ENCODE measurements at places on chromosomes 6 and 20. TPM values are rescaled to one million over a fixed set of nuclear protein-coding genes. Genes with fewer than 3 reads are reported as not detected.
A peak's percentile ranks its signal among the peaks of the same experiment; 100 is the strongest.

DNA sequence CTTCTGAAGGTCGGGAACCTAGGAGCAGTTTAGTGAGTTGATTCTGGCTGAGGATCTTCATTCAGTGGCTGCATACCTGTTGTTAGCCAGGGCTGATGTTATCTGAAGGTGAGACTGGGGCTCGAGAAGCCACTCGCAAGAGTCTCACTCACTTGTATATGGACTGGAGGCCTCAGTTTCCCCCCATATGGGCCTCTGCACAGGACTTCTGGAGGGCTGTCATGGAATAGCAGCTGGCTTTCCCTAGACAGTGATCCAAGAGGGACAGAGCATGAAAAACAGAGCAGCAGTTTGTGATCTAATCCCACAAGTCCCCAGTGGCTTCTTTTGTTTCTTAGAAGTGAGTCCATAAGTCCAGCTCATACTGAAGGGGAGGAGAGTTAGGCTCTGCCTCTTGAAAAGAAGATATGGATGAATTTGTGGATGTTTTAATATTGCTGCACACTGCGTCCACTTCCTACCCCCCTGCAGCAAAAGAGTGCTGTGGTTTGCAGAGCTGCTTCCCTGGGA, 623.4 kb downstream of the CDH26 start:
- DNase-seq, result no peak

MLIP gene
- not detected for total RNA-seq

DNA sequence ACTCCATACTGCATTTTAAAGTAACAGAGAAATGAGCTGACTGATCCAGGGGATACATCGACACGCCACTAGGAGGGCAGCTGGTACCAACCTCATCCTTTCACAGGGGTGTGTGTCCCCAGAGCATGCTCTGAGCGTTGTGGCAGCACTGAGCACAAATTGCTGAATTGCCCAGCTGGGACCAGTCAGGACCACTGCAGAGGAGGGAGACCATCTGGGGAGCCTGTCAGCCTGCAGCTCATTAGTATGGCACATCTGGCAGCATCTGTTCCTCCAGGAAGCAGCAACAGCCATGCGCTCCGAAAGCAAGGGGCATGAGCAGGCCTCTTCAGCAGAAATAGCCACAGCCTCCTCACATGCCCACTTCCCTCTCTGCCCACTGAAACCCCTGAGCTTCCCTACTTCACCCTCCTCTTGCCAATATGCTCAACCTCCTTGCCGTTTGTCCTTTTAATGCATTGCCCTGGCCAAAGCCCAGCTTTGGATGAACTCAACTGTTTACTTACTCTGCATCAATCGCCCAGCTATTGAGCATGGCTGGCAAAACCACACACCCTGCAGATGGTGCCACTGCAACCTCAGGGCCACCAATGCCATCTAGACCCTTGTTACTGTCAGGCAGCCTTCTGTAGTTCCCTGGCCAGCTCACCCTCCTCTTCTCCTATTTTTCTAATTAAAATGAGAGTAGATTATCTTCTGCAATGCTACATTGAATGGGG, 77.6 kb upstream of the NEDD9 start:
- DNase-seq, result peak; percentile 61

- DNase-seq, result no peak
These were observed 74.6 kb downstream of the CDKAL1 start for GRCh38 chr6:20608905-20609304.

GRCh38 chr20:13644010-13644409, 5.3 kb upstream of the TASP1 start:
- no peak for DNase-seq

BPI gene
- not detected for total RNA-seq

C6orf15 gene
- total RNA-seq, result not detected

- DNase-seq, result no peak
These were observed 215.3 kb downstream of the RNGTT start for GRCh38 chr6:88748141-88748540.

DNA sequence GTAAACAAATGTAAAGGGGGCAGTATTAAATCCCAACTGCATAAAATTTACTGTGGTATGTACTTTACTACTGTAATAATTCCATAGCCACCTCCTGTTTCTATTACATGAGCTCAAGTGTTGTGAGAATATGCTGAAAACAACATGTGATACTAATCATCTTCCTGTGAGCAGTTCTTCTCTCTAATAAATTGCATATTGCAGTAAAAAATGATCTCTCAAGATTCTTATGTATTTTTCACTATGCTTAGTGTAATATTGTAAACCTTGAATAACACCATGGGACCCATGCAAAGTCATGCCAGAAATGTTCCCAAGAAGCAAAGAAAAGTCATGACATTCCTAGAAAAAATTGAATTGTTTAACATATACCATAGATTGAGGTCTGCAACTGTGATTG, 133.0 kb upstream of the ATXN1 start:
- no peak for DNase-seq

DNA sequence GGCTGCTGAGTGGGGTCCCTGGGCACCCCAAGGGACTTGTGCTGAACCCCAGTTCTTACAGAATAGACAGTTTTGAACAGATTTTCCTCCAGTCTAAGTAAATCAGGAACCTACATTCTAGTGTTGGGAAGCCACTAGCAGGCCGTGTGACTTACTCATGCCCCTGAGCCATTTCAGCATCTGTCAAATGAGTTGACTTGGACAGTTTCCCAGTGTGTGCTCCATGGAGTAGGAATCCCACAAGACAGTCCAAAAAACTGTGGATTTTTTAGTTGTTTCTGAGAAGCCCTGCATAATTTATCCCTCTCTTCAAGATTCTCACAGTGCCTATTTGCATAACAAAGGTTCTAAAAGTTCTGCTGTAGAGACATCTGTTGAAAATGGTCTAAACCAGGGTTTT, 2.1 kb downstream of the GABRR2 start:
- no peak for DNase-seq

CPNE5 gene
- total RNA-seq, result 0.52 TPM

DNA sequence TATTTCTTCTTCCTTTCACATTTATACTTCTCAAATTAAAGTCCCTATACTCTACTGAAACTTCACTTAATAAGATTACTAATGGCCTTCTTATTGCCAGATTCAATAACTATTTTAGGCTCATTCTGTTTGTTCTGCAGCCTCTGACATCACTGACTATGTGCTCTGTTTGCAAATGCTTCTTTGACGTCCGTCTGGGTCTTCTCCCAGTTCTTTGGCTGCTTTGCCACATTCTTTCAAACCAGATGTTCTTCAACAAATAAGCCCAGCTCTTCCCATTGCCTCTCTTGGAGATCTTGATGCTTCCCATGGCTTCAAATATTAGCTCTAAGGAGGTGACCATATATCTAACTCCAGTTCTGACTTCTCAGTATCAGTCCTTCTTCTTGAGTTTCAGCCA, 117.4 kb downstream of the BTBD9 start:
- DNase-seq, result no peak

- DNase-seq, result no peak
These were observed 105.9 kb upstream of the PRSS16 start for GRCh38 chr6:27141529-27142015.

DNA sequence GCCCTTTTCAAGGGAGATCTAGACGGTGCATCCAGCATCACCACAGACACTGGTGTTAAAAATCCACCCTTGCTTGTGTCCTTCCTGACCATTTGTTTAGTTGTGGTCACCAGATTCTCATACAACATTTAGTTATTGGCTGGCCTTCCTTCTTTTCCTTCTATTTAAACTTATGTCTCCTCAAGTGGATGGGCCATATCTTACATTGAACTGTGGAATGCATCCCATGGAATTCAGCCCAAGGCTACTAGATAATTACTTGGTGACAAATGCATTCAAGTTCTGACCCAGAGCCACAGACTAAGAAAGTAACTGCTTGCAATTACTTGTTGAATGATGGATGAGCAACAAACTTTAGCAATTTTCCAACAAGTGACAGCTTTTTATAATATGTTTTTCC, 198.9 kb upstream of the SSTR4 start:
- no peak for DNase-seq

GRCh38 chr20:53901064-53901463, 169.3 kb downstream of the BCAS1 start:
- no peak for DNase-seq

- DNase-seq, result no peak
These were observed 44.6 kb downstream of the TOX2 start for GRCh38 chr20:43959079-43959919.

DNA sequence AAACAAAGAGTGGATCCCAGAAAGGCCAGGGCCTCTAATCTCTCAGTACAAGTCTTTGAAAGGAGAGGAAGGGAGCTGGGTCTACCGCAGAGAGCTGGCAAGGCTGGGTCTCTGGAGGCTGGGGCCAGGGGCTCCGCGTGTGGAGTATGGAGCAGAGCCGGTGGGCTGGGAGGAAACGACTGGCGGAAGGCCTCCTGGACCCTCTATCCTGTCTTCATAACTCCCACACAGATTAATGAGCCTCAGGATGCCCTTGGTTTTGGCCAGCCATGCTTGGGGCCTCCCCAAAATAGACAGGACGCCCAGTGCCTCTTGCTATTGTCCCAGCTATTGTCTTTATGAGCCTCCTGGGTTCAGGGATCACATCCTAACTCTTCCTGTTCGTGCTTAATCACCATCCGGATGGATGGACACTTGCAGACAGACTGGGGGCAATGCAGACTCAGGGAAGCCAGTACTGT, 306.4 kb downstream of the DHX35 start:
- DNase-seq, result no peak

Data from H9 (cell line).